ENCODE measurements at places on chromosomes 5 and 9. TPM values are rescaled to one million over a fixed set of nuclear protein-coding genes. Genes with fewer than 3 reads are reported as not detected.
A peak's percentile ranks its signal among the peaks of the same experiment; 100 is the strongest.

The SPINK7 gene
- total RNA-seq = not detected

DNA sequence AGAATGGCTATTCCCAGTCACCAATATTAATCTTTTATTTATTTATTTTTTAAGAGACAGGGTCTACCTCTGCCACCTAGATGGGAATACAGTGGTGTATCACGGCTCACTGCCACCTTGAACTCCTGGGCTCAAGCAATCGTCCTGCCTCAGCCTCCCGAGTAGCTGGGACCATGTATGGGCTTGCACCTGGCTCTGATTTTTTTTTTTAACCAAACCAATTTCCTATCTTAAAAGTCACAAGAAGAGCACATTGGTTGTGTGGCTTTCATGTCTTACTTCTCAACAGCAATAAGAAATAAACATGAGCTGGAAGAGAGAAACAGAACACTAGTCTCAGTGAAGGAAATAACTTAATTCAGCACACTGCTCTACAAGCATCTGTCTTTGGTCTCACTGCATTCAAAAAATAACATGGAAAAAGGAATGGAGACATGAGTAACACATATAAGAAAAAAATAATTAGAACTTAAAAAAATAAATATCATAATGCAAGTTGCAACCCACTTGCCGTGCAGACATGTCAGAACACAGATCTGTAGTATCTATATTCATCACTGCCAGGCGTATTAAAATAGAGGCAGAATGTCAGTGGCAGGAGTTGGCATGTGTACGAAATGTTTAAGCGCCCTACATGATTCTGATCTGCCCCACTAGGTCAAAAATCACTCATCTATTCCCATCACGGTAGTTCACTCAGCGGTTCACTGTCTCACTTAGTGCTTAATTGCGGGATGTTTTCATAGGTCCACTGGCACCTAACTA, 66.4 kb downstream of the EFNA5 start:
- H3K36me3 ChIP-seq = no peaks in the 10 kb centered on the region
- DNase-seq = no peak
- no peaks in the 10 kb centered on the region for H3K27me3 ChIP-seq
- no peak overlapping the region for H3K27ac ChIP-seq
- no peak overlapping the region for H3K4me3 ChIP-seq

The SLC1A3 gene
- total RNA-seq = not detected

DNA sequence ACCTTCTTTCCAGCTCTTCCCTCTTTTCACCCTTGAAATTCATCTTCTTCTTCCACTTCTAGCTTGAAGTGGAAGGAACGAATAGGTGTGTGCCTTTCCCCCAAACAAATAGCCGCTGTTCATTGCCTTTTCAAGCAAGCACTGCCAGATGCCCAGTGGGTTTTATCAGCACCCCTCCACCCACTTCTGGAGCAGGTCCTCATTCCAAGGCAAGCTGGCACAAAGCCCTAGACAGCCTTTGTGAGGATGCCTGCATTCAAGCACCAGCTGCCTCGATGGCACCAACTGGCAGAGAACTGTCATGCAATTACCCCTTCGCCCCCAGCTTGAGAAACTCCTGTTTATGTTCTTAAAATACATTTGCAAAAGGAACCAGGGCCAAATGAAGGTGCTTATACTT, 36.5 kb downstream of the SERINC5 start:
- H3K27me3 ChIP-seq = no peaks in the 10 kb centered on the region
- H3K4me3 ChIP-seq = no peak overlapping the region
- peaks cover 33% of the 10 kb centered on the region for H3K4me1 ChIP-seq
- H3K27ac ChIP-seq = peak overlapping the region; percentile 12
- DNase-seq = no peak

GRCh38 chr9:93234600-93234999, 50.7 kb downstream of the WNK2 start:
- no peaks in the 10 kb centered on the region for H3K36me3 ChIP-seq
- peaks cover 67% of the 10 kb centered on the region for H3K27me3 ChIP-seq
- H3K4me3 ChIP-seq = no peak overlapping the region
- DNase-seq = no peak
- peaks cover 37% of the 10 kb centered on the region for H3K4me1 ChIP-seq

The TAF11L5 gene
- total RNA-seq = not detected

- no peak overlapping the region for H3K4me3 ChIP-seq
- no peaks in the 10 kb centered on the region for H3K36me3 ChIP-seq
- no peaks in the 10 kb centered on the region for H3K27me3 ChIP-seq
- DNase-seq = no peak
These were observed 1.6 kb downstream of the STKLD1 start for GRCh38 chr9:133377721-133378216.

The PLEKHG4B gene
- total RNA-seq = not detected

The TRIO gene
- total RNA-seq = 31.1 TPM

The NUDT2 gene
- 22.7 TPM for total RNA-seq

- DNase-seq = no peak
- H3K36me3 ChIP-seq = no peaks in the 10 kb centered on the region
- no peak overlapping the region for H3K27ac ChIP-seq
- no peak overlapping the region for H3K4me3 ChIP-seq
These were observed 77.0 kb downstream of the ARHGEF28 start for GRCh38 chr5:73702951-73703350.

The GNG10 gene
- 11.3 TPM for total RNA-seq

- H3K4me1 ChIP-seq = no peaks in the 10 kb centered on the region
- no peaks in the 10 kb centered on the region for H3K27me3 ChIP-seq
- no peak overlapping the region for H3K4me3 ChIP-seq
These were observed 20.2 kb downstream of the NSG2 start for GRCh38 chr5:174065528-174066197.

GRCh38 chr5:64790210-64790609, 21.5 kb downstream of the CWC27 start:
- H3K36me3 ChIP-seq = no peaks in the 10 kb centered on the region
- DNase-seq = no peak
- no peak overlapping the region for H3K27ac ChIP-seq
- no peaks in the 10 kb centered on the region for H3K27me3 ChIP-seq
- H3K4me1 ChIP-seq = no peaks in the 10 kb centered on the region

The NOL6 gene
- total RNA-seq = 47.1 TPM

- no peaks in the 10 kb centered on the region for H3K36me3 ChIP-seq
- H3K27ac ChIP-seq = peak overlapping the region; percentile 88
- no peaks in the 10 kb centered on the region for H3K27me3 ChIP-seq
- peak overlapping the region; percentile 73 for H3K4me3 ChIP-seq
- peaks cover 19% of the 10 kb centered on the region for H3K4me1 ChIP-seq
- no peak for DNase-seq
These were observed 603 bp downstream of the PPIP5K2 start for GRCh38 chr5:103120607-103121200.

- peaks cover 7% of the 10 kb centered on the region for H3K36me3 ChIP-seq
- no peaks in the 10 kb centered on the region for H3K4me1 ChIP-seq
- H3K27ac ChIP-seq = no peak overlapping the region
- H3K27me3 ChIP-seq = no peaks in the 10 kb centered on the region
- no peak for DNase-seq
These were observed 24.9 kb downstream of the ATOX1 start for GRCh38 chr5:151733358-151734063.

- peaks cover 4% of the 10 kb centered on the region for H3K4me1 ChIP-seq
- no peak overlapping the region for H3K4me3 ChIP-seq
- H3K36me3 ChIP-seq = no peaks in the 10 kb centered on the region
- H3K27me3 ChIP-seq = peaks cover 7% of the 10 kb centered on the region
- no peak for DNase-seq
- no peak overlapping the region for H3K27ac ChIP-seq
These were observed 10.3 kb upstream of the RIOK2 start for GRCh38 chr5:97193355-97193688.

The RMRP gene
- 12,452 TPM for total RNA-seq

The TMEM141 gene
- 24.4 TPM for total RNA-seq
